Activated CD4-positive, CD25-positive, alpha-beta regulatory T cell treated with anti-CD3 and anti-CD28 coated beads, Interleukin-2, amount 50 U/mL, for 72 hours (primary cell): ENCODE measurements at places on chromosomes 1 and 21.

DNA sequence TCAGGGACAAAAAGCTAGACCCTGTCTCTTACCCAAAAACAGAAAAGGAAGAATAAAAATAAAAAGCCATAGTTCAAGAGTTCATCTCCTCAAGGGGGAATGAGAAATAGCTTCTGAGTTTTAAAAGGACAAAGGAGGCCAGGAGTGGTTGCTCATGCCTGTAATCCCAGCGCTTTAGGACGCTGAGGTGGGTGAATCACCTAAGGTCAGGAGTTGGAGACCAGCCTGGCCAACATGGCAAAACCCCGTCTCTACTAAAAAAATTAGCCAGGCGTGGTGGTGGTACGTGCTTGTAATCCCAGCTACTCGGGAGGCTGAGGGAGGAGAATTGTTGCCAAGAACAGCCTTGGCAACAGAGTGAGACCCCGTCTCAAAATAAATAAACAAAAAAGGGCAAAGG, 38.6 kb upstream of the CPLANE2 start:
- no peak for DNase-seq

GRCh38 chr1:69533343-69533742, 34.4 kb upstream of the LRRC7 start:
- DNase-seq = no peak

GRCh38 chr1:189424746-189425331, 1052.8 kb downstream of the BRINP3 start:
- no peak for DNase-seq

GRCh38 chr21:18267496-18267895, 22.9 kb downstream of the CHODL start:
- DNase-seq = no peak

GRCh38 chr21:14613486-14614224, 67.5 kb upstream of the SAMSN1 start:
- no peak for DNase-seq

GRCh38 chr1:30740251-30741238, 17.0 kb downstream of the LAPTM5 start:
- DNase-seq = no peak

- DNase-seq = no peak
Observed at GRCh38 chr21:34498623-34499022, 13.4 kb downstream of the KCNE1 start.
